ENCODE measurements at places on chromosomes 3 and 15. TPM values are rescaled to one million over a fixed set of nuclear protein-coding genes. Genes with fewer than 3 reads are reported as not detected.

DNA sequence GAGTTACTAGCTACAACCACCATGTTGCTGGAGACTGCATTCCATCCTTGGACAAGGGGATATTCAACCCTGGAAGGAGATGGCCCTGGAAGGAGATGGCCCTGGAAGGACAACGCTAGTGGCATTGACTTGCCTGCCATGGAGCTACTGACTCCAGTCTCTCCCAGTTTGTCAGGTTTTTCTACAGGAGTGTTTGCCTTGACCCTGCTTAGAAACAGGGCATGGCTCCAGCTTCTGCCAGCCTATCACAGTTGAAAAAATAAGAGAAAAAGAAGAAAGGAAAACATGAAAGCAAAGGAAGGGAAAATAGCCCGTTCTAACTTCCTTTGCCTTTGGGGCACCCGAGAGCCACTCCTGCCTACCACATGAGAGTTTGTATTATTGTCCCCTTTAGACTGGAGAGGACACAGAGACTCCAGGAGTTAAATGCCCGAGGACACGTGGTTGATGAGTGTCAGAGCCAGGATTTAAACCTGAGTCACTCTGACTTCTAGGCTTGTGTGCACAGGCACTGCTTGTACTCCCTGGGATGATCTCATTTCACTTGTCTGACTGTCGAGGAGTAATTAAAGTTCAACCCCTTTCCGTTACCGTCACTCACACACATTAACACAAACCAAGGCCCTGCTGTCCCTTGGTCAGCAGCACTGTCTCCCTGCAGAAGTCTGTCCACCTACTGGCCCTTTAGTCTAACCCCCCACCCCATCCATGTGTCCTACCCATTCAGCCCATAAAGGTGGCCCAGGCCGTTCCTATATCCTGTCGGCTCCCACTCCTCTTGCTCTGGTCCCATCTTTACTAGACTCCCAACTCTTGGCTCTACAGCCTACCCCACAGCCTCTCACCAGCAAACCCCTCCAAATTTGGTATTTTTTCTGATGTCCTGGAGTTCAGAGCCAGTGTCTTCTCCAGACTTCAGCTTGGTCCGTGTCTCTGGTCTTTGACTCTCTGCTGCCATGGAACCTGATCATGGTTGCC, 46.1 kb downstream of the C2CD4A start:
- DNase-seq: no peak

- DNase-seq: no peak
These were observed 1009.6 kb downstream of the ROBO2 start for GRCh38 chr3:78049521-78049920.

GRCh38 chr15:90006217-90007075, 5.3 kb downstream of the ZNF710 start:
- no peak for DNase-seq

DNA sequence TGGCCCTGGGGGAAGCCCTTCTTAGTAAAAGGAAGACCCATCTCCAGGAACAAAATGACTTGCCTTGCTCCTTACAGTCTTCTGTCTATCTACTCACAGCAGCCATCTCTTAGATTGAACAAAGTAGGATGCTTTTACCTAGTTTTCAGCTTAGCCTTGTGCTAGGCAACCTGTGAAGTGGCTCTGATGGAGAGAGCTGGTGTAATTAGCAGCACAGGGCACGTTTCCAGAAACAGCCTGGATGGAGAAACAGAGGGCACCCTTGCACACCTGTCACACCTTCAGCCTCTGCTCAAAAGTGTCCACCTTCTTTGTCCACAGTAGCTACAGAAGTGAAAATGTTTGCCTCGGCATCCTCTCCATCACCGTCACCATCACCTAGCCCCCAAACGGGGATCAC, 292.9 kb downstream of the RORA start:
- DNase-seq: no peak

The SCN11A gene
- total RNA-seq: 0.02 TPM

DNA sequence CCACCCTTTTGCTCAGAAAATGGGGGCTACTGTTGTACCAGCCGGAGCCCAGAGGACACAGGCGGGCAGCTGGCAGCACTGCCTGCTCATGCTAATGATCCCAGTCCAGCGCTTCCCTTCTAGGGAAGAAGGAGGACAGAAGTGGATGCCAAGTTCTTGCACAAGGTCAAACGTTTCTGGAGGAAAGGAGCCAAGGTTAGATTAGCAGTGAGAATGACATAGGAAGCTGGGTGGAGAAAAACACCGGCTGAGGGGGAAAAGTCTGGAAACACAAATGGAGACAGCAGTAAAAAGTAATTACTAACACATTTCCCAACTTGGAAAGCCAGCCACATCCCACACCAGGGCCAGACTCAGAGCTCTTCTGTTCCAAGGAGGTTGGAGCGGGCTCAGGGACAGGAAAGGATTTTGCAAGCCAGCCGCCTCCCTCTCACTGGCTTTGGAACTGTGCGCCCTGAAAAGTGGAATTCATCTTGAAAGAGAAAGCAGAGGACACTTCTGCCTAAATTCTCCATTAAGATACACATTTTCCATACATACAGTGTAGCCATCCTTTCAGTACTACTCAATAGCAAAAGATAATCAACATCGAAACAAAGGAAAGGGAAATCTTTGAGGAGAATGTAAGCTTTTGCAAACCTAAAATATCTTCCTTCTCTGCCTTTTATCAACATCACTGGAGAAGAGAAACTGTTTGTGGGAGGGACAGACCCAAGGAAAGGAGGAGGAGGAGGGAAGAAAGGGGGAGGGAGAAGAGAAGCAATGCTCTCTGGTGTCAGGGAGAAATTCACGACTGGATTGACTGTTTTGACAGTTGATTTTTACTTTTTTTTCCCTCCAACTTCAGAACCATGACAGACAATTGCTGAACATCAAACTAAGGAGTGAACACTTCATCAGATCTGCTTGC, 133.6 kb downstream of the CD47 start:
- DNase-seq: no peak

- DNase-seq: no peak
These were observed 145.2 kb downstream of the VGLL3 start for GRCh38 chr3:86845726-86846125.

DNA sequence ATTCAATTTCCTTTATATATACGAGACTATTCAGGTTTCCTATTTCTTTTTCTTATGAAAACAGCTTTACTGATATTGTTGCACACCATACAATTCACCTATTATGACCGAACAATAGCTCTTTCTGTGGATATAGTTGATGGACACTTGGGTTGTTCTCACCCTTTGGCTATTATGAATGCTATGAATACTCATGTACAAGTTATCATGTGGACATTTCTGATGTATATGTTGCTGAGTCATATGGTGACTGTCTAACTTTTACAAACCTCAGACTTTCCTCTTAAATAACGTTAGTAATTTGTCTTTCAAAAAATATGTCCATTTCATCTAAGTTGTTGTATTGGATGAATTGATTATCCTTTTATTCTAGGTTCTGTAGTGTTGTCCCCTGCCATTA, 15.7 kb upstream of the USF3 start:
- no peak for DNase-seq

The TLR9 gene
- total RNA-seq: 0.32 TPM

The GOLGA6L22 gene
- not detected for total RNA-seq

The DPPA2 gene
- total RNA-seq: not detected

The SLC12A8 gene
- 1.4 TPM for total RNA-seq

DNA sequence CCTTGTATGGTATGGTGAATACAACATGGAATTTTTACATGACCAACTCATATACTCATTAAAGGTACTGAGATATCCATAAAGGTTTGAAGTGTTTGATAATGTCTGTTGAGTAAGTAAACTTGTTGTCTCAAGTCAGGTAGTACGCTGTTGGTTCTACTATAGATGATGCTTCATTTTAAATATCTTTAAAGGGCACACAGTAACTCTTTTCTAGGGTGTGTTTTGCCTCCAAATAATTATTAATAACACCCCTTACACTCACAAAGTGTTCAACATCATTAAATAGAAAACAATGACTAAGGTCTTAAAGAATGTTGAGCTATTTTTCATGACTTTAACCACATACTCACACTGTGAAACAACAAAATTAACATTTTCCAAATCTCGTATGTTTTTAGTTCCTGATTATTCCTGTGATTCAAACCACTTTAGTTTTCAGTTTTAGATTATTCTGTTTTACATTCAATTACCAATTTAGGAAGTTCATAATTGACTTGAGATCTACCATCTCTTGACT, 220.0 kb upstream of the NANOGP8 start:
- DNase-seq: no peak

- DNase-seq: no peak
These were observed 16.6 kb downstream of the SEMA3F start for GRCh38 chr3:50171540-50172301.

The PLA2G4E gene
- total RNA-seq: not detected

The GNL3 gene
- total RNA-seq: 235 TPM

DNA sequence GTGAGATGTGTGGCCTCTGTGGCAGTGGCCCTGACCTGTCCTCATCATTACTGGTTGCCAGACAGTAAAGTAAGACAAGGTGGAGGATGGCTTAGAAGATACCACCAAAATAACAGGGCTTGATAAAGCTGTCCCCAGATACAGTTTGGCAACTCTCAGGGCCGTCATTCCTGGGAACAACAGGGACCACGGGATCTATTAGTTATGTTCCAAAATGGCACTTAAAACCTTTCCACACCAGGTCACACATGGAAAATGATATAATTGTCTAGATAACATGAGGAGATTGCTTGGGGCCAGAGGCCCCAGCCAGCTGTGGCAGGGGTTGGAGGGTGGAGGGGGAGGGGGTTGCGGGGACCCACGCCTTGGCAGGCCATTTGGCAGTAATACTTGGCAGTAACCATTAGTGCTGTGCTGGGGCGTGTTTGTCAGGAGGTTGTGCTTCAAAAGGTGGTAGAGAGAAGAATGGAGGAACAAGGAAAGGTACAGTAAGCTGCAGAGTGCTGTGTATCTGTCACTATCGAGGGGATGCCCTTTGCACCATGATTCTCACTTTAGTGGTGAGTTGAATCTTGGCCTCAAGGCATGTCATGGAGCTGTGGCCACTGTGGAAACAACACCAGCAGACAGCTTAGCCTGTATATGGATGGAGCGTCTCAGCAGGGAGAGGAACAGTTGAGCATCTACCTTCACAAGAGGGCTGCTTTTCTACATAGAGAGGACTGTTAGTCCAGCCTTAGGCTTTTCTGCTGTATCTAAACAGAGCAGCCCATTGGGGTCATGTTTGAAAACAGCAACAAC, 14.0 kb downstream of the PLCL2 start:
- DNase-seq: no peak

DNA sequence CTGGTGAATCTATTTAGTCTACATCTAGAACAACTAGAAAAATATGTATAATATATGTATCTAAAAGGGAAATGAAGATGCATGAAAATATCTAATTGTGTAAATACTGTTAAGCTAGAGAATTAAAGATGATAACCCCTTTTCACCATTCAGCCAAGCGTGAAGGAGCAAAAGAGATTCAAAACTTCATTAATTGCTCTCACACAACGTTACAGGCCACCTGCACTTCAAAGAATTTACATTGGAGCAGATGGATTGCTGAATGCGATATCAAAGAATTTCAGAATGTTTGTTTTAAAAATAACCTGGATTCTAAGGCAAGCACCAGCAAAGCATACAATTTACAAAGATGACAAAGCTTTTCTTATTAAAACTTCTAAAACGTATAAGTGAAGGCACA, 243.2 kb downstream of the ROBO2 start:
- DNase-seq: no peak

The IGSF11 gene
- not detected for total RNA-seq

DNA sequence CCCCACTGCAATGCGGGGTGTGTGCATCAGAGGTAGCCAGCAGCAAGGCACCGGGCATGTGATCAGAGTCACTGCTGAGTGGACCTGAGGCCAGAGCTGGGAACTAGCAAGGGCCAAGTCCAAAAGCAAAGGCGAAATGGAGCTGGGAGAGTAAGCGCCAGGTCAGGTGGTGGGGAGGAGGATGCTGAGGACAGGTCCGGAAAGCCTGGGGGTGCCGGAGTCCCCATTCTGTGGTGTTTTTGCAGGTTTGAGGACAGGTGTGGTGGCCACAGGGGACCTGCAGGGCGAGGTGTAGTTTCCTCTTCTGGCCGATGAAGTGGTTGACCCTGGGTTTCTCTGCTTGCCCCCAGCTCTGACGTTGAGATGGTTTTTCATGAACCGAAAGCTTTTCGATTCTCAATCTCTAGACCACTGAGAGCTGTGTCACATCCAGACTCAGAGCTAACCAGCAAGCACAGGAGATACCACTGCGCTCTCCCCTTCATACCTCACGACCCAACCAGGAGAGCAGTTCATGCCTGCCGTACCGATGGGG, 35.0 kb upstream of the HES1 start:
- no peak for DNase-seq

GRCh38 chr3:130851277-130851676, 42.6 kb upstream of the ATP2C1 start:
- no peak for DNase-seq

DNA sequence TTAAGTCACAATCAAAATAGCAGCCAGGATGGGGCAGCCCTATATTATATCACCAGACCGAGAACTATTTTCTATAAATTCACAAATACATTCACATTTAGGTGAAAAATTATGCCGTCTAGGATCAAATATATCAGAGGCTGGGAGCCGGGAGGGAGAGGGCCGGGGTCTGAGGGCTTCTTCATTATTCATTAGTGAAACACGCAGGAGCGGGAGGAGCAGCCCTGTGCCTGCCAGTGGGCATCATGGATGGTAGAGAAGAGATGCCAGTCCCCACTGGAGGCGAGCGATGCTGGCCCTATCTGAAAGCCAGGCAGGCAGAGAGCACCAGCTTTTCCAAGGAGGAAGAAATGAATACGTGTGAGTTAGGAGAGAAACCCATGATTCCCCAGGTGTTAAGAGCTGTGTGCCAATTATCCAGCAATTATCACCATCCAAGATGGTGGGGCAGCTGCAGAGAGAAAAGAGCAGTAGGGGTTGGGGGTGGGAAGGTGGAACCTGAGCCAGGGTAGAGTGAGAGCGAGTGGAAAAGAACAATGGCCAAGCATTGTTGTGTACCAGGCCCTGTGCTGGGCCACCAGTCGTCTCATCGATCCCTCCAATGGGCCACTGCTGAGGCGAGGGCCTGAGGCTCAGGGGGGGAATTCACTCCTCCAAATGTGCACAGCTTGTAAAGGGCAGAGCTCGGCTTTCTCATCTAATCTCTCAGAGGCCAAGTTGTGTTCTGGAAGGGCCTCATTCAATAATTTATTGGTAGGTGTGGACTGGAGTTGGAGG, 261.3 kb upstream of the TLE3 start:
- no peak for DNase-seq

The NR1I2 gene
- 0.11 TPM for total RNA-seq

DNA sequence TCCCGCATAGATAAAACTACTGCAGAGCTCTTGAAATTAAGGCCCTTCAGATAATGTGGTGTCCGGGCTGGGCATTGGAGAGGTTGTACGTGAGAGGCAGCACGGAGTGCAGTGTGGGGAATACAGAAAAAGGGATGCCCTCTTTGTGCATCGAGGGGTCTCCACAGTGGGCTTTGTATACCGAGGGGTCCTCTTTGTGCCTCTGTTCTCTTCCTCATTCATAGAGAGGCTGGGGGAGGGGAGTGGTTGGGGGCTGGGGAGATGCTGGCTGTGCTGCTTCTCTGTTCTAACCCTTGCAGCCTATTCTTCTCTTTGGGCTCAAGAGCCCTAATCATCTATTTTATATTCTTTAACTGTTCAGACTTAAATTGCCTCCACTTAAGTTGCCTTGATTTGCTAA, 74.3 kb upstream of the NDN start:
- DNase-seq: no peak

The COL6A5 gene
- not detected for total RNA-seq

- no peak for DNase-seq
These were observed 828 bp downstream of the CAND2 start for GRCh38 chr3:12797124-12797891.

The SHISA5 gene
- 65.6 TPM for total RNA-seq

GRCh38 chr3:109902549-109902948, 565.2 kb upstream of the DPPA4 start:
- DNase-seq: no peak

- DNase-seq: no peak
These were observed 38.4 kb downstream of the SYNM start for GRCh38 chr15:99143242-99143641.

Measured in activated T-helper 2 cell treated with anti-CD3 and anti-CD28 coated beads, Interferon-gamma antibody, Interleukin-2, Interleukin-4, amounts not matched to agents 10 μg/mL and 5 μg/mL and 100 μg/mL, durations not matched to agents 14 hours and 24 hours and 36 hours (primary cell).